ENCODE measurements at places on chromosomes 2 and 18.

- DNase-seq: no peak
Measured at GRCh38 chr2:193476171-193476800, 1281.6 kb upstream of the TMEFF2 start.

- DNase-seq: no peak
Measured at GRCh38 chr2:234178330-234179030, 128.0 kb downstream of the SPP2 start.

- DNase-seq: no peak
Measured at GRCh38 chr18:52953387-52953786, 613.4 kb downstream of the DCC start.

GRCh38 chr2:229407170-229407569 is 136.1 kb upstream of the PID1 start:
- no peak for DNase-seq

GRCh38 chr2:88147145-88147544 is 19.3 kb upstream of the FABP1 start:
- DNase-seq: no peak

GRCh38 chr18:59923539-59924196 is 23.9 kb downstream of the PMAIP1 start:
- no peak for DNase-seq

- no peak for DNase-seq
Measured at GRCh38 chr2:117958186-117958585, 55.7 kb downstream of the CCDC93 start.

- DNase-seq: no peak
Measured at GRCh38 chr2:145386973-145387372, 867.1 kb upstream of the ZEB2 start.

DNA sequence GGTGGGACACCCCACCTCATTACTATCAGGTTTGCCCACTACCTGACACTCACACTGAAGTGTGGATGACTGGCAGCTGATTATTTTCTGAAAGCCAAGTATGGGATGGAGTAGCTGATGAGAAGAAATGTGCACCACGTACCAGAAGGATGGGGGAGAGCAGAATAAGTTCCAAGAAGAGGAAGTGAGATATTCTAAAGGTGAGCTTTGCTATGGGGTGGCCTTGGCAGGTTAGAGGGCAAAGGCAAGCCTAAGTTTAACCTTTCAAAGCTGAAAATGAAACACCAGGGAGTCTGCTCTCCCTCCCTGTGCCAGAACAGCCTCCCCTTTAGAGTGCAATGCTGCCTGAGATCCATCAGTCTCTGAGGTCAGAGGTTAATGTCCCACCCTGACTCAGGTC is 196.1 kb upstream of the OSR1 start:
- DNase-seq: no peak

GRCh38 chr2:23925702-23926289 is 1.1 kb downstream of the ATAD2B start:
- no peak for DNase-seq

DNA sequence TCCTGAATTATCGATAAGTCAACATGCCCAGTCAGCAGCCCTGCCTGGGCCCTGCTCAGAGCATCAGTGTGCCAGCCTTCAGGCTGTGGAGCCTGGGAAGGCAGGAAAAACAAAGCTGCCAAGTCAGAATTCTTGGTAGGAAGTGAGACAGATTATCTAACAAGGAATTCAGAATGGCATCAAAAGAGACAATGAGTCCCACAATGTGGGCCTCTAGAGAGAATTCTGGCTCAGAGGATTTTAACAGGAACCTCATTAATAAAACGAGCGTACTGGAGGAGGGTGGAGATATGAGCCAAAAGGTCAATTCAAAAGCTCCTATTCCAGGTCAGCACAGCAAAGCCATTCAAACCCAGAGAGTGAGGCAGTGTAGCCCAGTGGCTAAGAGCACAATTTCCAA is 327.6 kb upstream of the MMADHC start:
- DNase-seq: no peak

- no peak for DNase-seq
Measured at GRCh38 chr2:235002198-235003095, 50.6 kb downstream of the SH3BP4 start.

DNA sequence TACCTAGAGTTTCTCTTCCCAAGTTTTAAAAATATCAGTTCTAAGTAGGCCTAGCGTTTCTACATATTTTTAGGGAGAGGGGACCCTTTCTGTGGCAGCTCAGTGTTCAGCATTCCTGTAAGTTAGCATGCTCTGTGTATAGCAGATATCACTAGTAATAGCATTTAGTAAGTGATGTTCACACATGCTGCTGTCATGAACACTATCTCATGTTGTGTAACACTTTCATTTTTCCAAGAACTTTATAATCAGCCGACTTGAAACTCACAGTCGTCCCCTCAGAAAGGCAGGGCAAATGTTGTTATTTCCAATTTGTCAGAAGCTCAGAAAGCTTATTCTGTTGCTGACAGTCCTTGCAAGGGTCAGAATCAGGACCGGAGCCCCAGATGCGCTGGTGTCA is 267.7 kb downstream of the ALPK2 start:
- no peak for DNase-seq

- DNase-seq: no peak
Measured at GRCh38 chr2:8346706-8347430, 335.0 kb upstream of the ID2 start.

- DNase-seq: no peak
Measured at GRCh38 chr2:109615637-109616144, 1.5 kb downstream of the SOWAHC start.

GRCh38 chr2:237549643-237550415 is 16.5 kb upstream of the PRLH start:
- no peak for DNase-seq

- DNase-seq: no peak
Measured at GRCh38 chr2:236656166-236656565, 86.5 kb downstream of the ACKR3 start.

DNA sequence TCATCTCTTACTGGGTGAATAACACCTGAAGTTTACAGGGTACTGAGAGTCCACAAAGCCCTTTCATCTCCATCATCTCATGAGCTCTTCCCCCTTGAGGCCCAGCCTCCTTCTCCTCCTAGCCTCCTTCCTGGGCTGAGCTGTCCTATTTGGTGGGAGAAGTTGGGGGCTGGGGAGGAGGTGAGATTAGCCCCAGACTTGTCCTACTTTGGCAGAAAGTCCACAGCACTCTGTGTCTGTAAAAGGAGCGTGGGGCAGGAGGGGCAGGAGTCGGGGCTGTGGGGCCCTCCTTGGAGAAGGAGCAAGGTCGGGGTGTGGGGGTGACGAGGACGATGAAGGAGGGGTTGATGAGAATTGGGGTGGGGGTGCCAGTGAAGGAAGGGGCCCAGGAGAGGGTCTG is 10.0 kb upstream of the DES start:
- no peak for DNase-seq

DNA sequence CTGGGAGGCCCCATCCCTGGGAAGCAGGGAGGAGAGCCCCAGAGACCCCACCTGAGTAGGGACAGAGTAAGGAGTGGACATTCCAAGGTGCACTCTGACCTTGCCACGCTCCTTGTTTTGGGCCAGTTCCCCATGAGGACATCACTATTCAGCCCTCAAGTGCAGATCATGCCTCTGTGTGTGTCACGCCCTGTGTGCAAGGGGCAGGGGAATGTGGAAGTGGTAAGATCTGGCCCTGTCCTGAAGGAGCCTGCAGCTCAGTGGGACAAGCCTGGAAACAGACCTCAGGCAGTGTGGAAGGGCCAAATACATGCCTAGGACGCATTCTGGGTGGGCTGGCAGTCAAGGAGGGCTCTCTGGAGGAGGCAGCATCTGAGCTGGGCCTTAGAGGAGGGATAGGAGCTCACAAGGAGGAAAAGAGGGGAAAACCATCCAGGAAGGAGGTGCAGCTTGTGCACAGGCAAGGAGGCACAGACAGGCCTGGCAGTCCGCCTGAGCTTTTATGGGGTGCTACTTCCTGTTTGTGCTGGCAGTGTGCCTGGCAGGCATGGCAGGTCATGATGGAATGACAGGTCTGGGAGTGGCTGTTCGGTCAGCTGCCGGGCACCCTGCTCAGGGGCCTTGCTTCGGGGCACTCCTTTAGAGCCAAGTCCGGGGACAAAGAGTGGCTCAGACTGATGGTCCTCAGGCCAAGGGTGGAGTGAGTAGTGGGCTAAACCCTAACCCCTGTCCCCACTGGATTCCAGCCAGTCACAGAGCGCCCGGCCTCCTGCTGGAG is 3.3 kb downstream of the KLHL30 start:
- no peak for DNase-seq

- DNase-seq: no peak
Measured at GRCh38 chr18:11320986-11321385, 171.6 kb upstream of the PIEZO2 start.

GRCh38 chr2:33378556-33379210 is 97.8 kb upstream of the RASGRP3 start:
- DNase-seq: no peak

DNA sequence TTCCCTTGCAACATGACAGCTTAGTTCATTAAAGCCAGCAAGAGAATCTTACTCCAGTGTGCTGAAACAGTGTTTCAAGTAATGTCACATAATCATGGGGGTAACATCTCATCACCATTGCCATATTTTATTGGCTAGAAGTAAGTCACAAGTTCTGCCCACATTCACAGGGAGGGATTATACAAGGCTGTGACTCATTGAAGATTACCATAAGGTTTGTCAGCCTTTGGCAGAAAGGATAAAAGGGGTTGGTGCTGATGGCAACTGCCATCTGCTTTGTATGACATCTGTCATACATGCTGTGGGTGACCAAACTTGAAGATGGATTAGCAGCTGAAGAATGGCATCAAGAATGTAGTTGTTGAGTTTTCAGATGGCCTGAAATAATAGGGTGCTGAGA is 61.2 kb downstream of the KCNE4 start:
- no peak for DNase-seq

DNA sequence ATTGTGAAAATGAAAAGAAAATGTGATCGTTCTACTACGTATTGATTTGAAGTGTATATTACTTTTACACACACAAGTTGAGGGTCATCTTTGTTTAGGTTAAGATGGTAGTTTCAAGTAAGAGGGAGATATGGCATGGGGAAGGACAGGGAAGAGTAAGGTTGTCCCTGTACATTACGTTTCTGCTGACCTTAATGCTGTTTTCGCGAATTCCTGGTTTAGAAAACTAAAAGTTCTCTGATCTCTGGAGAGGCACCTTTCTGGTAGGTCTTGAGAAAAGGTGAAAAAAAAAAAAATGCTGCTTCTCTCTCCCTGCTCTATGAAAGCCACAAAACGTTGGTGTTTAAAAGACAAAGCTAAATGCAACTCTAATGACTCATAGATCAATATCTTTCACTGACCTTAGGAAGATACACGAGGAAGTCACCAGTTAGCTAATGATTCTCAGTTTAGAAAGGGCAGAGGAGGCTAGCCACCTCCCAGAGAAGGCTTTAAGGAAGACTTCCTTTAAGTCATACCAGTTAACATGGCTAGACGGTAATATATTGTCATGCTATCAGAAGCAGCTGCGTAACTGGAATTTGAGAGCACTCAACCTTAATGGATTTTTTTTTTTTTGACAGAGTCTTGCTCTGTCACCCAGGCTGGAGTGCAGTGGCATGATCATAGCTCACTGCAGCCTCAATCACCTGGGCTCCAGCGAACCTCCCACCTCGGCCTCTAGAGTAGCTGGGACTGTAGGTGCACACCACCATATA is 13.2 kb downstream of the TXNDC2 start:
- no peak for DNase-seq

DNA sequence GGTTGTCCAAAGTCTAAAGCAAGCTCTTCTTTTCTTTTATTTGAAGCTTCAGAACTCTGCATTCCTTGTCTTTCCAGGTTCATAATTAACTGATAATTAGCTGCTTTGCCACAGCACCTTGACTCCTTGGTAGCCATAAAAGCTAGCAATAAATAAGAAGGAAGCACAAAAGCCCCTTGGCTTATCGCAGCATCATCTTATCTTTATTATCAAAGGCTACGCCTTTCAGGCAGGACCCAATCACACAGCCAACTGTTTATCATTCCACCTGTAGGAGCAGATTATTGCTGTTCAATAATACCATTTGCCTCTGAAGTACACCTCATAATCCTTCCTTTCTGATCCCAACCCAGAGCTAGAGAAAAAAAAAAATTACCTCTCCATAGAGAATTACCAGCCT is 489.2 kb downstream of the SATB2 start:
- DNase-seq: no peak

DNA sequence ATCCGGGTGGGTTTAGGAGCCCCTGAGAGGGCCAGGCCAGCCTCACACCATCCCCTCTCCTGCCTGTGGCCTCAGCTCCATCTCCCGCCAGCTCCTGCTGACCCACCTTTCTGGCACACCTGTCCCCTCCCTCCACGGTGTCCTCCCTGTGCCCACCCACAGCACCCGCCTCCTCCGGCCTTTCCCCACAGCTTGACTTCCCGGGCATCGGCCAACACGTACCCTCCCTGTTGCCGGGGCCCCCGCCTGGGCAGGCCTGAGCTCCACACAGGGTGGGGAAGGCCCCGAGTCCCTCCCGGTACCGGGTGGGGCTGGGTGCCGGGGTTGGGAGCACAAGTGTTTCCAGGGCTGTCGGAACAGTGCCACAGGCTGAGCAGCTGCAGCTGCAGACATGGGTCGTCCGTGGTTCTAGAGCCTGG is 6.5 kb downstream of the GPC1 start:
- no peak for DNase-seq

GRCh38 chr2:138030459-138030858 is 66.2 kb downstream of the HNMT start:
- no peak for DNase-seq

DNA sequence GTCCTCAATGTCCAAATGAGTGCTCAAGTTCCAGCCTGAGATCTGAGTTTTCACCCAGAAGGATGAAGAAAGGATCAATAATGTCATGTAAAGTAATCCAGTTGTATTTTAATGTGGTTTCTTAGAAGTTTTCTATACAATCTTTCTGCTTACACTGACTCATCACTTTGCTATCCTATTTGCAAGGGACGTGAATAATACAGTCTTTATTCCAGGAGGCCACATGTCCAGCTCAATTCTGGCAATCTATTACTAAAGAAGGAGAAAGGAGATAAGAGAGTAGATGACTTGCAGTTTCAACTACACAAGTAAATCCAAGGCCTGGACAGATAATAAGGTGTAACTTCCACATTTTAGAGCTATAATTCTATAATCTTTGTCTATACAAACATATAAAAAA is 601.1 kb upstream of the SETBP1 start:
- DNase-seq: no peak

GRCh38 chr2:71474744-71475397 is 21.5 kb downstream of the DYSF start:
- no peak for DNase-seq

DNA sequence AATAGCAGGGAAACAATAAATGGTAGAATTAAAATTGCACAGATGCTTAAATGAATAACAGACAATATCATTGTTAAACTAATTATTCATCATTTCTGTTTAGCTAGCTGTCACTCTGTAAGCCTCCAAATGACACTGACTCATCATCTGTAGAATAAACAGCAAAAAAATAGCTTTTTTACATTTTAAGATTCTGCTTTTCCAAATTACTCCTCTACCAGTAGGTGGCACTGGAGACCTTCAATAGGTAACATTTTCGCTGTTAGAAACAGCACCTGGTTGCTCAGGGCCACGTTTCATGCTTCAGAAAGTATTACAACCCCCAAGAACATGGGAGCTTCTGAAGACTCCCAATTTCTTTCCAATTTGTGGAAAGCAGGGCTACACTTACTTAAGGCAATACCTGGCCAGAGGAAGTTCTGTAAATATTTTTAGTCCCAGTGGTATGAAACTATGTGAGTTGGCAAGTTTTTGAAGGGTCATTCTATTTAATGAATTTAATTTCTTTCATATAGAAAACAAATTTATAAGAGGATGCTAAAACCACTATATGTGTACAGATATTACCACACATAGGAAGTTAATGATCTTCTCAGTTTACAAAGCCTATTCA is 45.4 kb downstream of the TTN start:
- DNase-seq: peak; percentile 20

Measured in NCI-H1417 treated with DMSO at 0.1 percent for 48 hours (cell line).